ENCODE measurements at places on chromosomes 13 and 19. TPM values are rescaled to one million over a fixed set of nuclear protein-coding genes. Genes with fewer than 3 reads are reported as not detected.

ZNF208 gene
- 4.3 TPM for total RNA-seq

SYNE4 gene
- total RNA-seq: not detected

ZNF560 gene
- 5.5 TPM for total RNA-seq

EDNRB gene
- 1.5 TPM for total RNA-seq

MICU2 gene
- 72.9 TPM for total RNA-seq

PSG3 gene
- not detected for total RNA-seq
